Dermis blood vessel endothelial cell (primary cell): ENCODE measurements at places on chromosomes 11 and 22.

DNA sequence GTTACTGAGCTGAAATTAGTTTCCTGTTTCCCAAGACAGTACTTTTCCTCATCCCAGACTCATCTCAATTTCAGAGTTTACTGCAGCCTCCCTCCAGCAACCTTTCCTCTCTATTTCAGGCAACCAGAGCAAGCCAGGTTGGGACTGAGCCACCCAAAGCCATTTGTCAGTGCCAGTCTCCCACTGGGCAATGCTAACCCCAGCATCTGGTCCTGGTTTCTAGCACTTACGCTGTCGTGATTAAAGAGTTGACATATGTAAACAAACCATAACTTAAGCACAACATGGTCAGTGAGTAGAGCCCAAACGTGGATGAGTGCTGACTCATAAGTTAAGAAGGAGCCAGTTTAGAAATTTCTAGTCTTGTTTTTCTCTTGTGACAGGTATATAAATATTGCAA, 119.6 kb upstream of the BLID start:
- DNase-seq = no peak

- DNase-seq = no peak
These were observed 77.9 kb downstream of the SCN3B start for GRCh38 chr11:123576501-123576900.

DNA sequence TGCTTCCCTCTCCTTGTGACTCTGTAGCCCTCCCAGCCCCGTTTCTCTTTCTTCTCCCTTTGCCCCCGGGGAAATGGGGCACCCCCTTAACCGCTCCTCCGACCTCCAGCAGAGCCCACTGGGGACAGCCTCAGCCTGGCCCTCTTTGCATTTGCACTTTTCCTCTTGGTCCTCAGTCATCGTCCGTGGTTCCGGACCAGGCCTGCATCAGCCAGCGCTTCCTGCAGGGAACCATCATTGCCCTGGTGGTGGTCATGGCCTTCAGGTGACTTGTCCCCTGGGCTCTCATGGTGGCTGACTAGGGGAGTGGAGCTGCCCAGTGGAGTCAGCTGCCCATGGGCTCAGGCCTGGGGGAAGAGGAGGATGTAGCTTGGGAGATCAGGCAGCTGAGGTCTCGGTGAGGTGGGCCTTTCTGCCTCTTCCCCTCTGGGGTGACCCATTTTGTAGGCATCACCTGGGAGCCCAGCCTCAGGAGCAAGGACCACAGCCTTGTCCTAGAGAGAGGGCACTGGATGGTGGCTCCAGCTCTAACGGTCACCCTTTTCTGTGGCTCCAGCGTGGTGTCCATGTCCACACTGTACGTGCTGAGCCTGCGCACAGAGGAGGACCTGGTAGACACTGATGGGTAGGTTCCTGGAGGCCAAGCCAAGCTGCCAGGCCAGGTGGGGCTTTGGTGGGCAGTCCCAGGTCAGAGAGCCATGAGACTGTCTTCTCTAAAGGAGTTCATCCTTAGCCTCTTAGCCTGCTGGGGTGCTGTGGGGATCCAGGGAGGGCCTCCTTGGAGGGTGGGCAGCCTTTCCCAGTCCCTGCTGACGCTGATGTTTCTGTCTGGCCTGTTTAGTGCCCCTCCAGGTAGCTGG, 12.5 kb downstream of the TMEM258 start:
- no peak for DNase-seq

DNA sequence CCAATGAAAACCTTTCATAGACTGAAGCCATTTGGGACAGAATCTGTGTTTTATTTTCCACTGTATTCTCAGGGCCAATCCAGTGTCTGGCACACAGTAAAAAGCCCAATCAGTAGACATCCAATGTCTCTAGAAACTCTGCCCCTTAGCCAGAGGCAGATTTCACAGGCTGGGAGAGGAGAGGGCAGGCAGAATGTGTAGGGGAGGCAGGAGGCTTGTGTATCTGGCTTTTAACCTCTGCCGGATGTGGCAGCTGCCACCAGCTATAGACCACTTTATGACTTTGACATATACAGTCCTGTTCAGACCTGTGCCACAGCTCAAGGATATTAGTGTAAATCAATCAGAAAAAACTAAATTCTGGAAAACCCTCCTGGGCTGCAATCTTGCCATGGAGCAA, 4.4 kb downstream of the EXPH5 start:
- no peak for DNase-seq

DNA sequence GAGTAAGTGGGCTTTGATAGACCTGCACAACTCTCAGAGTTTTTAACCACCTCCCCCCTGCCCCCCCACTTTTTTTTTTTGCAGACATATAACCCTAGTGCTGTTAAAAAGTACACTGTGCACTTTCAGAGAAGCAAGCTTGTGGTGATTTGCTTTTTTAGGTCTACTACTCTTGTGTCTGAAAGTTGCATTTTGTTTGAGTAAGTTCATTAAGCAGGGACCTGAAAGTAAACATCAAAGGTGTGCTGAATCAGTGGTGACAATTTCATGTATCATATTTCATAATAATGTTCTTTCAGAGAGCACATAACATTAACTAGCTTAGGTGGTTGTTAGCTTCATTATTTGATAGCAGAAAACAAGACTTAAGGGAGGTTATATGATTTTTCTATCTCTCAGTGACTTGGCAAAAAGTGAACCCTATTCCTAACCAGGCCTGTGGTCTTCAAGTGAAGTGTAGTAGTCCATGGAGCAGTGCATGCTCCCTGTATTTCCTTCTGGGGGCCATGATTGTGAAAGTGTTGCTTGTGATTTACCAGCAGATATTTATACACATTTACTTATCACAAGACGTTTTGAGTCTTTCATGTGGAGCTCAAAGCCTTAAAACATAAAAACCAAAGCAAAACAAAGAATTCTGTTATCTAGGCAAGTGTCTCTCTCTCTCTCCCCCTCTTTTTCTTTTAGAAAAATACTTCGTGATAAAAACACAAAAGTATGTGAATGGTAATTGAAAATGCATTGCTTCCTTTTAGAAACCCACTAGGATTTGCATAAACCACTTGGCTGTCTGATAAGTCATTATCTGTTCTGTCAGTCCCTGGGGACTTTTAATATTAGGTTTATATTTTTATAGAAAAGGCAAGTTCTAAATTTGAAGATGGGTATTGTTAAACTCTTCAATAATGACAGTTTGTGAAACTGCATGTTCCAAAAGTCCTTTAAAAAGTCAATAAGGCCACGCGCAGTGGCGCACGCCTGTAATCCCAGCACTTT, 7.5 kb upstream of the RAG2 start:
- no peak for DNase-seq

DNA sequence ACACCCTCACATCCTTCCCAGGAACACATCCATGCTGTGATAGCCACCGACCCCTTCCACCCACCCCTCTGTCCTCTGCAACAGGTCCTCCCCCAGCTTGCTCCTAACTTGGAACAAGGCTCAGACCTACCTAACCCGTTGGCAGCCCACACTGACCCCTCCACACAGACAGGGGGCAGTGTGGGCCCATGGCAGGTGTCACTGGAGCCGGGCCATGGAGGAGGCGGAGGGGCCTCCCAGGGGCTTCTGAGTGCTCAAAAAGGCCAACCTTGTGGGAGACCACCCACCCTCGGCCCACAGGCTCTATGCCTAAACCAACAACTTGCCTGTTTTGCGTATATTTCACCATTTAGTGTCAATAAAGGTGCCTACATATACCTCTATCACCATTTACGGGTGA, 57.0 kb downstream of the CERK start:
- peak; percentile 38 for DNase-seq

DNA sequence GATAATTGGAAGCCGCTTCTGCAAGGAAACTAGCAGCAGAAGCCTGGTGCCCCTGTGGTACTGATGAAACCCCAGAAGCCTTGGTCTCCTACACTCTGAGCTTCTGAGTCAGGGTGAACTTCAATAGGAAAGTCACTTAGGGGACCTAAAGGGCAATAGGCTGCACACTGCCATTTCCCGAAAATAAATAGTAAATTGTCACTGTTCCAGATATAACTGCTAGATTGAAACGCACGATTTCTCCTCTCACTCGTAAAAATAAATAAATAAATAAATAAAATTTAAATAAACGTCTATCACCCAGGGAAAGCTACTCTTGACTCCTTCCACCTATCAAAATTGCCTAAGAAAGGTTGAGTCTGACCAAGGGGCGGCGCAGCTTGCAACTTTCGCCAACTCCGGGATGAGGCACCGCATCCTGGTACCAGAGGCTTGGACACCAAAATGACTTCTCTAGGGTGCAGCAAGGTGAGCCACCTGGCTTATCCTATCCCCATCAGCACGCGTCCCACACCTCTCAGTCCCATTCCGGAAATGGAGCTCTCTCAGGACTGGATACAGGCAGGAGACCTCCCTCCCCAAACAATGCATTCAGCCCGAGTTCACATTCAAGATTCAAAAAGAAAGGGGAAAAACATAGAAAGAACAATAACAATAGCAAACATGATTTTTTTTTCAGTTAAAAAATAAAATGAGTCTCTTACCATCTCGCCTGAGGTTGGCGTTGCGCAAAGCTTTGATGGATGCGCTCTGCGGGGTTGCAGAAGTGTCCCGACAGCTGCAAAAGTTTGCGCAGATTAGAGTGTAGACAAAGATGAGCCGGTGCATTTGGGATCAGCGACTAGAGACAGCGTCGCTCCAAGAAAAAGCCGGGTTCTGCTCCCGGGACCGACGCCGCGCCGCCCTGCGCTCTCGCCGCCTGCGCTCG, 583 bp downstream of the PDGFD start:
- peak; percentile 46 for DNase-seq

DNA sequence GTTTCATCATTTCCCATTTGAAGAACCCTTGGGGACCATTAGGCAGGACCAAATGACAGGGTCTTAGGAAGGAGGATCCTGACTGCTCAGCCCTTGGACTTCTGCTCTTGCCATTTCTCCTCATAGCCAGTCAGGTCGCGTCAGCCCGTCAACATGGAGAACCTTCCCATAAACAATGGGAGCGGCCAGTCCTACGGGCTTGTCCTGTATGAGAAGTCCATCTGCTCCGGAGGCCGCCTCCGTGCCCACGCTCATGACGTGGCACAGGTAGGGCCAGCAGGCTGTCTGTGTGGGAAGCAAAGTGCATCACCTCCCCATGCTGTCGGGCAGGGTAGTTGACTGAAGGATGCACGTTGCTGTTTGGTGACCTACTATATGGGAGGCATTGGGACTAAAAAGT, 19.6 kb upstream of the GLB1L2 start:
- DNase-seq = no peak

DNA sequence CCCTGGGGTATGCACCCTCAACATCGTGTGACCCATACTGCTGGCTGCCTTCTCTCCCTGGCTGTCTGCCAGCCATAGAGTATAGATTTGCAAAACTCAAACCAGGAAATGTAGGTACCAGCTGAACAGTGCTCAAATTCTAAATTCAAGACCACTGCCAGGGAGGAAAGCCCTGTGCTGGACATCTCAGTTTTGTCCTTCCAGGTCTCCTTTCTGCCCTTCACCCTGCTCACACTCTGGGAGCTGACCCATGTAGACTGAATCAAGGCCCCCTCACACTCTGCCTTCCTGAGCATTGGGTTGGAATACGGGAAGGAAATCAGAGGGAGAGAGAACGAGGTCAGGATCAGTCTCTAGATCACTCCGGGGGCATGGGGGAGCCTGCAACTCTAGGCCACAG, 12.4 kb upstream of the DRD2 start:
- no peak for DNase-seq

GRCh38 chr22:30714062-30714461, 19.4 kb downstream of the OSBP2 start:
- no peak for DNase-seq

DNA sequence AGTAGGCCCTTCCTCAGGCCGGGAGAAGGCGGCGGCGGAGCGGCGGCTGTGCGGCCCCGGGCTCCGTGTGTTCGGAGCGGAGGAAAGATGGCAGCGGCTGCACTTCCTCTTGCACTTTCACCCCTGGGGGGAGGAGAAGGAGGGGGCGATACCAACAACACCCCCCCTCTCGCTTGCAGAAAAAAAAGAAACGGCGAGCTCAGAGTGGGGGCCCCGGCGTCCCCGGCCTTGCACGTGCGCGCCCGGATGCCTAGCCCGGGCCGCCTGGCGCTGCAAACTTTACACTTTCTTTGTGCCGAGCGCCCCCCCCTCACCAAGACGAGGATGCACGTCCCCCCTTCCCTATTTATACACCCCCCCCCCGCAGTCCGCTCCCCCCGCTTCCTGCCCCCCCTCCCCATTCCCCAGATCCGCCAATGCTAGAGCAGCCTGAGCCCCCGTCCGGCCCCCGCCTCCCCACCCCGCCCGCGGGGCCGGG, at the start of gene PATZ1:
PATZ1 (minus strand) TSS at position 92 of the 478 bp plus-strand sequence. CDS start 744 bp downstream, outside the sequence.
- peak; percentile 80 for DNase-seq

GRCh38 chr11:107184986-107185385, 166.7 kb upstream of the GUCY1A2 start:
- DNase-seq = no peak

DNA sequence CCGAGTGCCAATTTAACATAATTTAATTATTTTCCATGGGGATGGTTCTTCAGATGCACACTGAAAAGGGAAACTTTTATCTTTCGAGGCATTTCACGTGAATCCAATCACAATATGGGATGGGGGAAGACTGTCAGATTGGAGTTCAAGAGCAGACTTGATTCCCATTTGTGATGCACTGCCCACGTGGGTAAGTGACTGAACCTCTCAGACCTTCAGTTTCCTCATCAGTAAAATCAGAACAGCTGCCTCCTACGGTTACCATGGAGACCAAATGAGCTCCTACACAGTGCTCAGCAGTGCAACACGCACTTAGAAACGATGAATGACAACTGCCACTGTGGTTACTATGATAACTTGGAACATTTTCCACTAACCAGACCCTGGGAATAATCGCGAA, 21.7 kb downstream of the KIAA0930 start:
- DNase-seq = peak; percentile 47

DNA sequence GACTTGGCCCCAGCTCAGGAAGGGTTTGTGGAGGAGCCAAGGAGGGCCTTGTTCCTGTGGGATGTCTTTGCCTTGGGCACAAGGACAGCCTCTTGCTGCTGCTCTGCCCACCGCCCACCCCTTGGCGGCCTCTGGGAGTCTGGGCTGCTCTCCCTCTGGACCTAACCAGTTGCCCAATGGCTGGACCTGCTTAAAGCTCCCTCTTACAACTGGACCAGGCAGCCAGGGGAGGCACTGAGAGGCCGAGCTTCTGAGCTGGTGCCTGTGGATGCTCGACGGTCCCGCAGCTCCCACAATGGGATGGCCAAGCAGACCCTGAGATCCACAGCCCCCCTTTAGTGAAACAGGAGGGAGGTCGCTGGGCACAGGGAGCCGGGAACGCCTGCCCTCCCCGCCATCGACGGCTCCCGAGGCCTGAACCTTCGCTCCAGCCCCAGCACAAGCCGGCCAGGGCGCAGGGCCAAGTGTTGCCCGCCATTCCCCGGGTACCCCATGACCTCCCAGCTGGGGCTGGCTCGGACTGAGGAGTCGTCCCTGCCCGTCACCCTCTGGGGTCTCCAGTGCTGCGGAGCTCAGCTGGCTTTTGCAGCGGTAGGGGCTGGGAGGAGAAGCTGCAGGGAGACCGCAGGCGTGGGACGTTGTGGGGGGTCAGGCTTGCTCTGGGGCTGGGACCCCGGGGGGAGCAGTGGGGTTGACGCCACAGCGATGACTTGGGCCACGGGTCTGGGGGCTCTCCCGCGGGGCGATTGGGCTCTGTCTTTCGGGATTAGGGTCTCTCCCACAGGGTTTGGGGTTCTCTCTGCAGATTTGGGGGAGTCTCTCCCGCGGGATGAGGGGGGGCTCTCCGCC, 584 bp upstream of the GAL start:
- DNase-seq = no peak

- DNase-seq = peak; percentile 21
These were observed 1.1 kb downstream of the DHCR7 start for GRCh38 chr11:71446942-71447688.
